Upper lobe of left lung (tissue), 6 donors: ENCODE measurements at places on chromosomes 7 and 10. TPM values are rescaled to one million over a fixed set of nuclear protein-coding genes. Genes with fewer than 3 reads are reported as not detected.

DNA sequence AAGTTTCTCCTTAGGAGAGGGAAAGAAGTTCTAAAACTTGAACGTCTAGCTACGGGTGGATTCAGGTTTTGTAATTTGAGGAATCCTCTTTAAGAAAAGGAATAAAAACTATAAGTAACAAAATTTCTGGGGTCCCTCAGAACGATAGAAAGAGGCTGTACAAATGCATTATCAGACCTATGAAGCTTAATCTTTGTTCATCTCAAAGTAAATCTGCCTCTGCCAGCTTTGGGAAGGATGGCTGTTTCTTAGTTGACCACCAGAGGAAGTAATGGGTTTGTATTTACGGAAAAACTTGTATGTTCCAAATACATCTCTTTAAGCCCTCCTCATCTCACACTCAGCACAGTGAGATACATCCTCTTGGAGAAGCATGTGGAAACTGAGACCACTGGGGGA, 864 bp downstream of the PSTK start:
- DNase-seq, result no peak

GRCh38 chr7:129066290-129067131, 11.6 kb upstream of the TNPO3 start:
- DNase-seq, result no peak

GRCh38 chr7:99109108-99110051, 34.5 kb downstream of the SMURF1 start:
- peak; percentile 27 for DNase-seq

DNA sequence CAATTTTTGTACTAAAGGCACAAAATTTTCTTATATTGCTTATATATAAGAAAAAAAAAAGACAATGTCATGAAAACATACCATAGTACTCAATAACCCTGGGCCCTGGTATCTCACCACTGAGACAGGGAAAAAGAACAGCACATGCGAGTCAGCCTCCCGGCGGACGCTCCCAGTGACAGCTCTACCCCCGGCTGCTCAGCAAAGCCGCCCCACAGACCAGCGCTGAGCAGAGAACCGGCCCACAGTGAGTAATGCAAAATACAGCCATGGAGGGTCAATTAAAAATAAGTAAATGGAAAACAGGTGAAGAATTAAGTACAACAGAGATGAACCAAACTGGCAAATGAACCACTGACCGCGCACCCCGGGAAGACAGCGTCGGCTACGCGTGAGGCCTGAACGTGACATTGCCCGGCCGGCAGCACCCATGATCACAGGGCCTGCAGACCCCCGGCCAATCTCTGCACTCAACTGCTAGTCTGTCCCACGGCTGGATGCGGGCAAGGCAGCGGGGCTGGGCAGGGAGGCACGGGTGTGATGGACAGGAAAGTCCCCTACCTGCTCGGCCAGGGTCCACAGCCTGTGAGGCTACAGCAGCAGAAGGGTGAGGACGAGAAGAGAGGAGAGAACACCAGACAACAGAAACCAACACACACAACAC, 175.9 kb downstream of the ZMYND11 start:
- DNase-seq, result no peak

DNA sequence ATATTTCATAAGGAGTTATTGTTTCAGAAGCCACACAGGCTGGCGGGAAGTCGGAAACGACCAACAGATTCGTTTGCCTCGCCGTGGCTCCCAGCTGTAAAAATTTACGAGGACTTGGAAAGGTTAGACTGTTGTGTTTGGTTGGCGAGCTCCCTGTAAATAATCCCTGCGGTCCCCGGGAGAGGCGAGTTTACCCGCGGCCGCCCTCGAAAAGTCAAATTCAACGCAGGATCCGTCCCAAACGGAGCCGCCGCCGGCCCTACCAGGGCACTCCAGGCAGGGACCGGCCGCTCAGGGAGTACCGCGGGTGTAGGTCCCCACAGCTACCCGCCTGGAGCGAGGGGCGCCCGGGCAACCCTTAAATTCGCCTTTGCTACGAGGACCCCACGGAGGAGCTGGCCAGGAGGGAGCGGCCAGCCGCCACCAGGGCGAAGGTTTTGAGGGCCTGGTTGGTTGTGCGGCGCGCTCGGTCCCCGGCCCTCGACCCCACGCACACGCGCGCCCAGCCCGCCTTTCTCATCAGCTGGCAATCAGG, 726 bp upstream of the HOXA9 start:
- peak; percentile 80 for DNase-seq

GRCh38 chr10:15747632-15748031, 27.9 kb upstream of the ITGA8 start:
- no peak for DNase-seq

GRCh38 chr10:29749150-29749549, 114.4 kb upstream of the SVIL start:
- no peak for DNase-seq

GRCh38 chr10:43930243-43930642, 281.6 kb upstream of the ZNF32 start:
- no peak for DNase-seq

DNA sequence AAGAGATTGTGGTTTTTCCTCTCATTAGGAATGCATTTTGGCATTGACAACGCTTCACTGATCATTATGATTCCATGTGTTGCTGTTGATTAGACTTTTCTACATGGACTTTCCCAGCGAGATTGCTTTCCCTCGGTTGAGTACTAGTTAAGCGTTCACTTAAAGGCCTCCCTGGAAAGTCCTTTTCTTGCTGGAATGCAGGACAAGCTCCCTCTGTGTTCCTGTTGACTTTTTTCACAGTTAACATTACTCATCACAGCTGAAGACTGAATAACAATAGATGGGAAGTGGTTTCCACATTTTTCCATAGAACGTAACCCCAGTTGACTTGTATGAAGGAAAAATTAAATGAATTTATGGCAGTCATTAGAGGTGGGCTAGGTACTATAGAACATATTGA, 2.6 kb upstream of the CAV1 start:
- DNase-seq, result no peak

DNA sequence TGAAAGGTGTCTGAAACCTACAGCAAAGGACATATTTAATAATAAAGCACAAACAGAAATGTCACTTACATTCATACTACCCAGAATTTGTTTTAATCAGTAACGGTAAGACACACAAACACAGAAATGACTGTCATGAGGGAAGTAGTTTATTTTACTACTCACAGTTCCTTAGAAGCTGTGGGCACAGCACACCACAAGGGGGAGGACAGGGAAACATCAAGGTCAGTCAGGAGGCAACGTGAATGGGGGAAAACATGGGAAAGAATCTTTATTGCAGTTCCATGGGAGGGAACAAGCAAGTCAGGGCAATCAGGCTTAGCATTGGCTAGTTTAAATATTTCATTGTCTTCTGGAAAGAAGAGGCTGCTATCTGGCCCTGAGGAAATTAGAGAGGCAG, 123.8 kb upstream of the PDSS1 start:
- no peak for DNase-seq

DNA sequence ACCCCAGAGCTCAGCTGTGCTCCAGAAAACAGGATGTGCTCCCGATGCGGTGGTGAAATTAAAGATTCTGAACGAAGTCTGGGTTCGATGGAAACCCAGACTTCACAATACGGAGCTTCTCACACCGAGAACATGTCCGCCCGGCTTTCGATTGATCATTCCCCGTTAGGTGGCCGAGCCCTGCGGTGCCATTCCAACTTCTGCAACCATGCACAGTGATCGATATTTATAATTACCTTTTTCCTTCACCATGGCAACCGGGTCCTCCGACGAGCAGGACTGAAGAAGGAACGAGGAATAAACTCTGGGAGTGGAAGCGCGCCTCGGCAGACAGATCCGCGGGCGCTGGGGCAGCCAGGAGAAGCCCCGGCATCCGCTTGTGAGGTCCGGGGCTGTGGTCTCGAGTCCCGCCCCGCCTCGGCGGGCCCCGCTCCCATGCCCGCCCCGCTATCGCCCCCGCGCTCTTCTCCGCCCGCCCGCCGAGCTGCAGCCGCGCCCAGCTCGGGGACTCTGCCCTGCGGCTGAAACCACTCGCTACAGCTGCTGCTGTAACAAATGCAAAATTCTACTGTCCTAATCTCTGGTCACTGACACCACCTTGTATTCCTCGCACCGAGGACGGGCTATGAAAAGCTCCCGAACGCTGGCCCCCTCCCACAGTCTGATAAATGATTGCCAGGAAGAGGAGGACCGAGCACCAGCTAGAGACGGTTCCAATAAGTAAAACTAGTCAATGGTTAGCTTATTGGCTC, 26.2 kb downstream of the ABLIM1 start:
- no peak for DNase-seq

The FAM180A gene
- 2.1 TPM for total RNA-seq

DNA sequence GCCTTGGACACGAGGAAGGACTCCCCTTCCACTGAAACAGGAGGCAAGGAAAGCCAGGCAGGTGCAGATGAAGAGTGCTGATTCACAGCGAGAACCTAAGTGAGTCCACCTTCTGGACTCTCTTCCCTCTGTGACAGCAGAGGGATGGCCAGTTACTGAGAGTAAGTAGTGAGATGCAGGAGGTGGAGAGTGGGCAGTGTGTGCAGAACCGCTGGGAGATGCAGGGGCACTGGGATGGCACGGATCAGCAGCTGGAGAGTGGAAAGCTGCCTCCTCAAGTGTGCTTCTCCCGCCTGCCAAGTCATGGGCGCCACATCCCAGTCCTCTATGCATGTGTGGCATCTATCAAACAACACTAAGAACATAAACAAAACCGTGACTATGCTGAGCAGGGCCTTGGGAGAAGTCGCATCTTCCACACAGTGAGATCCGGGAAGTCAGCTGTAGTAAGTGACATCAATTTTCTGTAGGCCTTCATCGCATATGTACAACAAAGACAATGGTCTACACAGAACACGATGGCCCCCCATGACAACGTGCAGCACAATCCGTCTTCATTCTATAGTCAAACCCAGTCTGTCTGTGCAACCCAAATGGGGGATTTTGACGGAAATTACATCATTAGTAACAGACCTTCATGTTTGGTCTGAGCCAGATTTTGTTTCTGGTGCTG, 217.4 kb upstream of the KLF14 start:
- DNase-seq, result no peak

DNA sequence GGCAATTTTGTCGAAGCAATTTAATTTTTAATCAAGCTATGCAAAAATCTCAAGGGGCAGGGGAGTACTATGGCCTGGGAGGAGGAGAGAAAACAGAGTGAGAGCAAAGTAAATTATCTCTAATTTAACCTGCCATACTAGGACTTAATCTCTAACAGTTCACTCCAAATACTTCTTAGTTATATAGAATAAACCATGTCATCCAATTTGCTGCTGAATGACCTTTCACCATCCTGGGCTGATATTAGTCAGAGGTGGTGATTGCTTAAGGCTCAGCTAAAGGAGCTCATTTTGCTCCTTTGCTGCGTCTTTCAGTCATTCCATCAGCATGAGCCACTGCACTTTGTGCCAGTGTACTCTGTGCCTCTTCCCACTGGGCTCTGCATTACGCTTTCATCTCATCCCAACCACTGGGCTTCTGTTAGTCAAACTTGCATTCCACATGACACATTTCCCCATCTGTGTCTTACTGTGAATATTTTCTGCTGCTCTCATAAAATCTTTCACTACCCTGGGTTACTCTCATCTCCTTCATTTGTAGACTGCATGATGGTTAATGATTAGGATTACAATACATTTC, 84.3 kb downstream of the CD36 start:
- DNase-seq, result peak; percentile 58

The CAMK2G gene
- total RNA-seq, result 25.7 TPM

DNA sequence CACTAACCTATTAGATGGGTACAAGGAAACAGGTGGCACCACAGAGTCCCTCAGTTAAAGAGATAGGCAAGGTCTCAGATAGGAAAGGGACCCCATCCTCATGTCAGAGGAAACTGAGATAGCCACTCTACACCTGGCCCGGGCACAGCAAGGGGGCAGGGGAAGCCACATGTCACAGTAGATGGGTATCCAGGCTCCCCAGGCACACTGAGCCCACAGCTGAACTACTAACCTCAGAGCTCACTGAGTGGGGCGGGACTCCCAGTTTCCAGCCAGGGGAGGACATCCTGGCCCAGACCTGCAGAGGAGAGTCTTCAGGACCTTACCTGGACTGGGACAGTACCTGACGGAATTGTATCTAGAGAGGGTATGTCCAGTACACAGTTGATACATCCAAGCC, 3.7 kb upstream of the CDHR1 start:
- DNase-seq, result no peak

DNA sequence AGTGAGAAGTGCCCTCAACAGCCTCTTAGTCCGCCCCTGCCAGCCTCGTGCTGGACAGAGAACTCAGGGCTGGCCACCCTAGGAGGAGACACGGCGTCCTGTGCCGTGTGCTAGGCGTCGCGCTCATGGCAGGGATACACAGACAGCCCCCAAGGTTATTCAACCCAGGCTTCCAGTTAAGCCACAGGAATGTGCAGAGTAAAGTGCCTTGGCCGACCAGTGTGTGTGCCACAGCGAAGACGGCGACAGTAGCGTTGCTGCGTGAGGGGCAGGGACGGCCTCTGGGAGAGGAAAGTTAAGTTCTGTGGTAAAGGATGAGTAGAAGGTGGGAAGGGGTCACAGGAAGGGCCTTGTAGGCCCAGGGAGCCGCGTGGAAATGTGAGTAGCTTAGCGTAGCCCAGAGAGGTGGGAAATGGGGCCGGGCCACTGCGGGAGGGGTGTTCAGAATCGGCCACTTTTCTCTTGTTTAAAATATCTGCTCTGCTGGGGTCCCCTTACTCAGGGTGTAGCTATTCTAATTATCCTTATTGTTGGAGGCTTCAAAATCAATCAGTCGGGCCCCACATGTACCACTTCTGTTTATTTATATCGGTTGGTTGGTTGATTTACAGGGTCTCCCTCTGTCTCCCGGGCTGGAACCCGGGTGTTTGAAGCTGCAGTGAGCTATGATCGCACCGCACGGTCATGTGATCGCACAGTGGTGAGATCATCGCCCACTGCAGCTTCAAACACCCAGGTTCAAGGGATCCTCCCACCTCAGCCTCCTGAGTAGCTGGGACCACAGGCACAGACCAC, 24.5 kb downstream of the TMEM120A start:
- no peak for DNase-seq

DNA sequence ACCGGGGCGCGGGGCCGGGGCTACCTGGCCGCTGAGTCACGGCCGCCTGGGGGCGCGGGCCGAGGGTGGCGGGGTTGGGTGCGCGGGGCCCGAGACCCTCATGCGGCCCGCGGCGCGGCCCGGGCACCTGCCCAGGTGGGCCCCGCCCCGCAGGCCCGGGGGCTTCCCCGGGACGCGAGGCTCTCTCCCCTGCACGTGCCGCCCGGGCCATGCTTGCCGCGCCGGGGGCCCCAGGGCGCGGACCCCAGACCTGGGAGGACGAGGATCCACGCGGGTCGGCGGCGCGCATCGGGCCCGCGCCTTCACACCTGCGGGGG, 402 bp downstream of the MAFK start:
- DNase-seq, result no peak

DNA sequence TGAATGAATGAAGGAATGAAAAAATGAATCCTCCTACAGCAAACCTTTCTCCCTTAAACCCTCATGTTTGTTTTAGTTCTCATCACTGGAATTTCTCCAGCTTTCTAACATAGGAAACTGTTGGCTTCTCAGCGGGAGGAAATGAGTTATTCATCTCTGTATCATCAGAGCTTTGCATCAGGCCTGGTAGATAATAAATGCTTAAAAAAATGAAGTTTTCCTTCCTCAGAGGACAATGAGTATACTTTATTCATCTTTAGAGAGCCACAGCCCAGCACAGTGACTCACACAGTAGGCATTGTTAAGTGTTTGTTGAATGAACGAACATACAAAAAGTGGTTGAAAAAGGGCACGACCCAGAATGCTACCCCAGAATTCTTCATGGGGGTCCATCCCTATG, 62.6 kb downstream of the COL13A1 start:
- DNase-seq, result no peak

GRCh38 chr7:42606193-42606905, 305.5 kb downstream of the C7orf25 start:
- no peak for DNase-seq

GRCh38 chr10:62748386-62748785, 56.1 kb upstream of the ADO start:
- no peak for DNase-seq

The NCF1 gene
- 53.3 TPM for total RNA-seq

The SBDS gene
- total RNA-seq, result 172 TPM
